ENCODE measurements at places on chromosomes 2 and 18.

- no peak for DNase-seq
Measured at GRCh38 chr18:11516751-11517503, 92.5 kb upstream of the SLC35G4 start.

- DNase-seq = no peak
Measured at GRCh38 chr2:18123211-18123570, 244.7 kb downstream of the KCNS3 start.

DNA sequence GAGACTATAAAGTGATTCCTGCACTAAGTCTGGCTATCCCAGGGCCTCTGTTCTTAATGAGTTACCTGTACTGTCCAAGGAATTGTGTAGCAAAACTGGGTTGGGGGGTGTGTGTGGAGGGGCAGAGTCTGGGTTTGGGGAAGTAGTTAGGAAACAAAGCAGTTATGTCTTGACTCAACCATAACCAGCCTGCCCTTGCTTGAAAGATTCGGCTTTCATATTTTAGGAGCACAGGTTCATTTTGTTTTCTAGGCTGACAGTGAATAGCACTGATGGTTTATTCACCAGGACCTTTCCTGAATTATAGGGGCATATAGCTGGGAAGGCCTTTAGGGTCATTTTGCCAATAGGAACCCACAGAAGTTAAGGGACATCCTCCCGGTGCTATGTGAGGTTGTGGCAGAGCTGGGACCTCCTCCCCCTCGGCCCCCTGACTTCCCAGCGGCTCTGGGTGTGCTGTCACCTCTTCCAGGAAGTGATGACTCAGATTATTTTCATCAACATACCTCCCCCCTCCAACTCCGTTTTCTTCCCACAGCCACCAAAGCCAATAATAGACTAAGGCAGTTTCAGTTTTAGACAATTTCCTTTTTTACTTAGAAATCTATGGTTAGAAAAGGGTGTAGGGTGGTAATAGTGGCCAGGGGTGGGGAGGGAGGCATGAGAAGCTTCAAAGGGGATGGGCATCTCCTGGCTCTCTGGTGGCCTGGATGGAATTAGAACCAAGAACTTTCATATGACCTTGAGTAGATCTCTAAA, 44.8 kb downstream of the SETBP1 start:
- peak; percentile 68 for DNase-seq

GRCh38 chr2:161119483-161119882, 40.7 kb upstream of the TANK start:
- no peak for DNase-seq

GRCh38 chr2:224994242-224994823, 47.9 kb downstream of the DOCK10 start:
- no peak for DNase-seq

DNA sequence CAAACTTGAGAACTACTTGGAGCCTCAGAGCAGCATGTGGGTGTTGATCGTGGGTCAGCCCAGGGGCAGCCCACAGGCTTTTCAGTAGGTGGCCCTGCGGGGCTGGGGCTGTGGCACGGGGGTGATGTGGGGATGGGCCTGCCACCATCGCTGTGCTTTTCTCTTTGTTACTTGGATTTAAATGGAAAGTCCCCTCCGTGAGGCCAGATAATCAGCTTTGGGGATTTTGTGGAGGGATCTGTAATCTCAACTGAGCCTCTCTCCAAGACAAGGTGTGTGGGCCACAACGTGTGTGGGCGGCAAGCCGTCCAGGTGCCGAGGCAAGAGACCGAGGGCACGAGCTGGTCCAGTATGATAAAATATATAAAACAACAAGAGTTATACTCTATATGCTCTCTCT, 16.7 kb downstream of the COLEC11 start:
- no peak for DNase-seq

- no peak for DNase-seq
Measured at GRCh38 chr2:200616656-200617055, 30.8 kb downstream of the AOX1 start.

- DNase-seq = no peak
Measured at GRCh38 chr18:44180683-44181082, 500.0 kb upstream of the SETBP1 start.

DNA sequence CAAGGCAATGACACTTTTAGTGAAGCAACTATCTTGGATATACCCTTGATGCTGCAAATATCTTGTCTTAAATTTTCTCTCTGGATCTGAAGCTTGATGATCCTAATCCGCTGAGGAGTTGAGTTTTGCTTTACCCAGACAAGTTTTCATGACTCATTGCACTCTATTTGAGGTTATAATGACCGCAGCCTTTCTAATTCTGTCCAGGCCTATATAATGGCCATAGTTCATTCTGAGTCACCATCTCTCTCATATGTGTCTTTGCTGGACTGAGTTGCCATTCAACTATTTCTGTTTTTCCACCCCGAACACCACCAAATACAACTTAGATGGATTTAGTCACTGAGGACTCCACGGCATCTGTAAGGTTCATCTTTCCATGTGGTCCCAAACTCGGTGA, 802.1 kb upstream of the FAM98A start:
- no peak for DNase-seq

- no peak for DNase-seq
Measured at GRCh38 chr18:63749489-63749888, 25.7 kb upstream of the SERPINB7 start.

DNA sequence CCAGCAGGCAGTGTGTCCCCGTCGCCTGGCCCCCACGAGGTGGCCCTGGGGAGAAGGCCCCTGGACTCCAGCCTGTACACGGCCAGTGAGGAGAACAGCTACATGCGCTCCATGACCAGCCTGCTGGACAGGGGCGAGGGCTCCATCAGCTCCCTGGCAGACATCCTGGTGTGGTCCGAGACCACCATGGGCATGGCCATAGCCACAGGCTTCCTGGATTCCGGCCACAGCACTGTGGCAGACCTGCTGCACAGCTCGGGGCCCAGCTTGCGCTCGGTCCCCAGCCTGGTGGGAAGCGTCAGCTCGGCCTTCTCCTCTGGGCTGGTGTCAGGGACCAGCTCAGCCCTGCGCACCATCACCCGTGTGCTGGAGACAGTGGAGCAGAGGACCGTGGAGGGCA, 1.0 kb downstream of the TEX44 start:
- no peak for DNase-seq

DNA sequence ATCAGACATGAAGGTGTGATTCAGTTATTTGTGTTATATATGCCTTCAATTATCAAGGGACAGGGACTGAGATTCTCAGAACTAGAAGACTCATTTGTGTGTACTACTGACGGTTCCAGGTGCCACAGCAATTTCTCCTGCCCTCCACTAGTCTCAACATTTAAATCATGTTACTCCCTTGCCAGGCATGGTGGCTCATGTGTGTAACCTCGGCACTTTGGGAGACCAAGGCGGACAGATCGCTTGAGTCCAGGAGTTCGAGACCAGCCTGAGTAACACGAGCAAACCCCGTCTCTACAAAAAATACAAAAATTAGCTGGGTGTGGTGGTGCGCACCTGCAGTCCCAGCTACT, 1.1 kb downstream of the CNDP2 start:
- peak; percentile 25 for DNase-seq

GRCh38 chr2:9100080-9100876, 96.8 kb upstream of the MBOAT2 start:
- DNase-seq = no peak

- DNase-seq = peak; percentile 17
Measured at GRCh38 chr2:163347982-163348856, 387.6 kb downstream of the FIGN start.

GRCh38 chr2:217614498-217614897, 388.3 kb downstream of the TNS1 start:
- no peak for DNase-seq

DNA sequence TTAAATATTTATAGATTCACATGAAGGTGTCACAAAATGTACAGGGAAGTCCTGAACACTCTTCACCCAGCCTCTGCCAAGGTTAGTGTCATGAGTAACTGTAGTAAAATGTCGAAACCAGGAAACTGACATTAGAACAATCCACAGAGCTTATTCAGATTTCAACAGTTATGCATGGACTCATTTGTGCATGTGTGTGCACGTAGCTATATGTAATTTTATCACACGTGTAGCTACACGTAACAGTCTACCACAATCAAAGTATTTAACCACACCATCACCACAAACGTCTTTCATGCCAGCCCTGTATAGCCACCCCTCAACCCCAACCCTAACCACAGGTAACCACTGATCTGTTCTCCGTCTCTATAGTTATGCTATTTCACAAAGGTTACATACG, 211.7 kb upstream of the REV1 start:
- no peak for DNase-seq

DNA sequence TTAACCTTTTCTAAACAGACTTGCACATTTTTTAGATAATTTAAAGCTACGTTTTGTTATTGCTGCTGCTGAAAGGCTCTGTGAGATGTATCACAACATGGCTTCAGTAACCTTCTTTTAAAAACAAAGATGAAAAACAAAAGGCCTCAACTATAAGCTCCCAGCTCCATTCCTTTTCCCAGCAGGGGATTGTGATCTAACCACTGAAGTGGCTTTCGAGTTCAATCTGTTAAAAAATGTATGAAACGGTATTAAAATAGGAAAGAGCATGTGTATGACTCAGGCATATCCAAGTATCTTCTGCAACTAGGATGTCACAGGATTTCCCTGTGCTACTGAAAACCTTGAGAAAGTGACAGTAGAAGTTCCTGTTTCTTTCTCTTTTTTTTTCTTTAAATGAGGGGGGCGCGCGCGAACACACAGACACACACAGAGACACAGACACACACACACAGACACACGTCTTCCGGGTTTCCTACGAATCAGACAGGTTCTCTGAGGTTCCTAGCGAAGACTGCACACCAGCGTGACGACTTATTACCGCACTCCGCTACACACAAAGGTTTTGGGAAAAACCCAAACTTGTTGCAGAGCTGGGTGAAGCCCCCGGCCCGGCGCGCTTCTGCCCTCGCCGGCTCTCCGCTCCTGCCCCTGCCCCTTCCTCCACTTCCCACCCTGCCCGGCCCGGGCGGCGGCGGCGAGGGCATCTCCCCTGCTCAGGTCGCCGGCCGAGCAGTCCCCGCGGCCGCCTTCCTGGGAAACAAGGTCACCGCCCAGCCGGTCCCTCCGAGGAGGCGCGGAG, 86.8 kb downstream of the RBMS1 start:
- peak; percentile 91 for DNase-seq

All from B cell (primary cell).